ENCODE measurements at places on chromosomes 1 and 21. TPM values are rescaled to one million over a fixed set of nuclear protein-coding genes. Genes with fewer than 3 reads are reported as not detected.

Gene S100A8
- 16.6 TPM for total RNA-seq

Gene TRAF5
- total RNA-seq: 65.0 TPM

Gene TMPRSS15
- total RNA-seq: 2.6 TPM

Gene SPAG17
- 4.1 TPM for total RNA-seq

Gene UBL4B
- total RNA-seq: not detected

Gene ETV3
- 61.6 TPM for total RNA-seq

Gene PDPN
- total RNA-seq: 18.3 TPM

DNA sequence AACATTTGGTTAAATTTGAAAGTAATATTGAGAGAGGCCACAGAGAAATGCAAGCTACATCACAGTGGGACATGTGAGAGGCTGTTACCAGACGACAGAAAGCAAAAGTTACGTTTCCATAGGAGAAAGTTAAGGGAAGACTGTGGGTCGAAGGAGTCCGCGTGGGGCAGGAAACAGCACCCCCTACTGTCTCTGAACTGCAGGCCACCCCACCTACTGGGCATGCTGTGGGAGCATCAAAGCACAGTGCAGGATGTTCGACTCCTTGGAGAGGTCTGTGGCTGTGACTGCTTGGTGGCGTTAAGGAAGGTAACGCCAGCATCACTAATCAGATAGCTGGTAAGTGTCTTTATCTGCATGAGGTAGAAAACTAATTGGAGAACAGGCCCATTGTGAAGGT is 123.9 kb downstream of the PTBP2 start:
- no peak for DNase-seq

GRCh38 chr1:97721221-97721620 is 199.6 kb downstream of the DPYD start:
- no peak for DNase-seq

DNA sequence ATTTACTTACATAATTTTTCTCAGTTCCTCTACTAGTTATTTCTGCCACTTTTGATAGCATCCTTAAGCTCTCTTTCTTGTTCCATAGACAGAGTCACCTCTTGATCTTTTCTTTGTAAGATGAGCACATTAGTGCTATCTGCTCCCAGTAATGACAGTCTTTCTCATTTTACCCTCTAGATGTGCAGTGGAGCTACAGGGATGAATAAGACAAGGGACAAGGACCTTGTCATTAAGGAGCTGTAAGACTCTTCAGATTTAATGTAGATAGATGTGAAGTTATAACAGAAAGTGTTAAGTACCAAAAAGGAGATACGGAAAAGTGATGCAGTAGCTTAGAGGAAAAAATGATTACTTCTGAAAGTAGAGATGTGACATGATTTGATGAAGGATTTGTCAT is 20.4 kb downstream of the SCP2 start:
- DNase-seq: no peak

DNA sequence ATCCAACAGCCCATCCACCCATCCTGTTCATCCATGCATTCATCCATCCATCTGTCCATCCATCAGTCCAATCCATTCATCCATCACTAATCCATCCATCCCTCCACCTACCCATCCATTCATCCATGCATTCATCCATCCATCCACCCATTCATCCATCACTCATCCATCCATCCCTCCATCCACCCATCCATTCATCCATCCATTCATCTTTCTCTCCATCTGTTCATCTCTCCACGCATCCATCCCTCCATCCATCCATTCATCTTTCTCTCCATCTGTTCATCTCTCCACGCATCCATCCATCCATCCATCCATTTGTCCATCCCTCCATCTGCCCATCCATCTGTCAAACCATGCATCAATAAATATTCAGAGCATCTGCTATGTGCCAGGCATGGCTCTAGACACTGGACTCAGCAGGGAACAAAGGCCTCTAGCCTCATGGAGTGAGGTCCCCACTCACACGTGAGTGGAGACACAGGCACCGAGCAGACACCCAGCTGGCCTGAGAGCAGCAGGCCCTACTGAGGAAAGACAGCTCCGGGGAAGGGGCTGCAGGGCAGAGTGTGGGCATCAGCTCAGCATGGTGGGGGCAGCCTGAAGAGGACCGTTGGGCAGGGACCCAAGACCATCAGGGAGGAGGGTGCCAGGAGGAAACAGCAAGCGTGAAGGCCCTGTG is 9.6 kb downstream of the KRTAP10-1 start:
- no peak for DNase-seq

DNA sequence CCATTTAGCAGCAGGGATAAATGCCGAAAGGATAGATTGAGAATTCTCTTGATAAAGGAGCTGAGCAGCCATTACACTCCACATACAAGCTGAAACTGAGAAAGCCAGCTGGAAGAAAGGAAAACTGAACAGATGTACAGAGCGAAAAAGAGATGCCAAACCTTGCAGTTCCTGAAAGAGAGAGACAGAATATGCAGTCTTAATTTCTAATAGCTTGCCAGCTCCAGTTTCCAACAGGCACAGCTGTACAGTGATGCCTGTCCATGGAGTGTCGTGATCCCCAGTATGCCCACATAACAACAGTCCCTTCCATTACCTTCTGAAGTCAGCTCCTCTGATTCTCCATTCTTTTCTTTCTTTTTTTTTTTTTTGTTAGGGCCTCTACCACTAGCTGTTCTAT is 22.7 kb downstream of the ABL2 start:
- DNase-seq: no peak

DNA sequence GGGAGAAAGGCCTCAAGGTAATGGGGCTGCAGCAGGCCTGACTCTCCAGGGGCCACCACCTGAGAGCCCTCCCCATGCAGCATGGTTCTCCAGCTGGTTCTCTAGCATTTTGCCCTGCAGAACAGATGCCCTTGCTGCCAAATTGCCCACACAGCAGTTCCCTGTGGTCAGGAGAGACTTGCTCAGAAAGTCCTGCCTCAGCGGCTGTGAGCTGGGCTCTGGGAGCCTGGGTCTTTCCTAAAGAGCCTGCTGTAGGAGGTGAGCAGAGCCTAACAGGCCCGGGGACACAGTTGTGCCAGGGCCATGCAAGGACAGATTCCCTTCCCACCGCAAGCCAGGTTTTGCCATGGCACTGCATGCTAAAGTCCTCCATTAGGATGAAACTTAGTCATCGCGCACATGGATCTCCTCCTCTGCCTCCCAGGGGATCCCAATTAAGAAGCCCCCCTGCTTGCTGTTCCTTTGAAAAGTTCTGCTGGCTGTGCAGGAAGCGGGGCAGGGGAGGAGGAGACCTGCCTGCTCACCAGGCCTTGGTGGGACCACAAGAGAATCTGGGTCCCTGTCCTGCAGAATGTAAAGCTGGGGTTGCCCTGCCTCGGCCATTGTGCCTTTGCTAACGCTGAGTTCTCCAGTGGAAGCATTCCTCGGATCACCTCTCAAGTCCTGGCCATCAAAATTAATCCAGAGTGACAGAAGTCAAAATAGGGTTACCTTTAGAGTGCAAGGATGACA is 21.4 kb downstream of the TEX35 start:
- DNase-seq: no peak

DNA sequence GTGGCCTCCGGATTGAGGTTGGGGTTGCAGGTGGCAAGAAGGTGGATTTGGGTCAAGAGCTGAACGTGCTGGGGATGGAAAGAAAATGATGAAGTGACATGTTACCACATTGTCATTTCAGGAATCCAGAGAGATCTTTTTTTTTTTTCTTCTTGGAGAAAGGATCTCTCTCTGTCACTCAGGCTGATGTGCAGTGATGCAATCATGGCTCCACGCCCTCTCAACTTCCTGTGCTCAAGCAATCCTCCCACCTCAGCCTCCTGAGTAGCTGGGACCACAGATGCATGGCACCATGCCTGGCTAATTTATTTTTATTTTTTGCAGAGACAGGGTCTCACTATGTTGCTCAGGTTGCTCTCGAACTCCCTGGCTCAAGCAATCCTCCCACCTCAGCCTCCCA is 80.6 kb downstream of the GON4L start:
- DNase-seq: no peak

DNA sequence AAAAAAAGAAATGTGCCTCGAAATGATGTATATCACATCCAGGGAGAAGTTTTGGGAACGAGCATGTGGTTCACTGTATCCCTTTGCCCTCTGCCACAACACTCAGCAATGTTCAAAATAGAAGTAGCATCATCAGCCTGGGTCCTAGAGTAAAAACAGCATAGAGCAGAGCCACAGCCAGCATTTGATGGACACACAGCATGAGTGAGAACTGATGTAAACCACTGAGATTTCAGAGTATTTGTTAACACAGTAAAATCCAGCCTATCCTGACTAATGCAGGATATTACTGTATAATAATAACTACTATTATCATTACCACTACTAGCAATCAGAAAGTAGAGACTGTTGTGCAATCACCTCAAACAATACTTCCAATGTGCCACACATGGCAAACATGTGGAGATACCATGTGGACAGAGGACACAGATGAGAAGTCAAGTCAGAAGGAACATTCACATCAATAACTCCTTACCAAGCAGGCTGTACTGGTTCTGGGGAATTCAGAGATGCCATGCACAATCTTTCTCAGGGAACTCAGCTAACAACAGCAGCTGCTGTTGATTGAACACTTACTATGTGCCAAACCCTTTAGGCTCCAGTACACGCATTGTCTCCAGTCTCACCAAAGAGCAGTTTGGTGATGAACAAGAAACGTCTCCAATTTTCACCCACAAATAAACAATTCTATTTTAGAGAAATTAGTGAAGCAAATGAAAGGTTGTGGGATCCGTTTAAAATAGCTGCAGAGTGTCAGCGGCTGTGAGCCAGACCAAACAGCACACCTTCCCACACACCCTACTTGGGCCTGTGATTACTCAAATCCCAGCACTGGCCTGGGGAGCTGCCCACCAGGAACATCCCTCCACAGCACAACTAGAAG is 16.6 kb upstream of the GFI1 start:
- no peak for DNase-seq

All from umbilical cord (tissue), 2 donors.